ENCODE measurements at places on chromosomes 12 and 14.

- DNase-seq = no peak
Measured at GRCh38 chr12:3398196-3398789, 92.7 kb upstream of the PRMT8 start.

DNA sequence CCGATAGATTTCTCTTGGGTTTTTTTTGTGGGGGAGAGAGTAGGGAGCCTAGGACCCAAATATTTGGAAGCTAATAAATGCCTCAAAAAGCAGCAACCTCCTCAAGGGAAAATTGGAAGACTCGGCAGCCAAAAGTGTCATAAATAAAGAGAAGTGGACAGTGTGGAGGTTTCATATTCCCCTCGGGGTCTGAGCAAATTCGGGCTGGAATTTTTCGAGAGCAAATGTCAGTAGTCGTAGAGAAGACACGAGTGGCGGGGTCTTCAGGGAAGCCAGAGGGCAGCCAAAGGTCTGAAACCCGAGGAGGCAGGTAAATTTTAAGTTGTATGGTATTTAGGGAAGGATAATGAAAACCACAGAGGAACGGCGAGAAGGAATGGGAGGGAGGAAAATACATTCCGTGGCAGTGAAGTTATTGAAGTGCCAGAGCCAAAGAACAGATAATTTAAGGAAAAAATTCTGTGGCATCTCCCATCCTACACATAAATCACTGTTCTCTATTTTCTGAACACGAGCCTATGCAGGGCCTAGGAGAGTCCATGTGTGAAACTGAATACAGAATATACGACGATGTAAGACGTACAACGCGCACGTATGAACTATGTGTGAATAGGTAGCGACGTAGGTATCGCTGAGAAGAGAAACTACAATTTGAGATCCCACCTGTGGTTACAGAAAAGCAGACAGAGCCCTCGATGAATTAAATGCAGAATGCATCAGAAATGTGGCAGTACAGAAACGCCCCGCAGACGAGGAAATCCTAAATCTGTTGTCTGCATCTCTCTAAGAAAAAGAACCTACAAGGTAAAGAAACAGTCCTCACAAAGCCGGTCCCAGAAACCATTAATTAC, 12.9 kb downstream of the BCL11B start:
- DNase-seq = no peak

DNA sequence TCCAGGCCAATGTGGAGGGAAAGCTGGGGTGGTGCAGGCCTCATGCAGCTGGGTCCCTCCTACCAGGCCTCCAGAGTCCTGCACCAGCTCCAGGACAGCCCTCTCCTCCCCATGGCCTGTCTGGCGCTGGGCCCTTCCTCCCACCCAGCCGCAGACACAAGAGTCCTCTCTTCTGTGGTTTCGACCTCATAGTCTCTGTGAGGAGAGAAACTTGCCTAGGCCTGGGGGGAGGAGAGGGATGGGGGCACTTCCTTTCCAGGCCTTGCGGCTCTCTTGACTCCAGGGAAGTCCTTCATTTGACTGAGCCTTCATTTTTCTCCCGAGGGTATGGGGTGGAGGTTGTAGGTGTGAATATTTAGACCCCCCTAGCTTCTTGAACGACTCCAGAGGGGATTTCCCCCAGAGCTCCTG, 2.3 kb downstream of the MMP14 start:
- no peak for DNase-seq

DNA sequence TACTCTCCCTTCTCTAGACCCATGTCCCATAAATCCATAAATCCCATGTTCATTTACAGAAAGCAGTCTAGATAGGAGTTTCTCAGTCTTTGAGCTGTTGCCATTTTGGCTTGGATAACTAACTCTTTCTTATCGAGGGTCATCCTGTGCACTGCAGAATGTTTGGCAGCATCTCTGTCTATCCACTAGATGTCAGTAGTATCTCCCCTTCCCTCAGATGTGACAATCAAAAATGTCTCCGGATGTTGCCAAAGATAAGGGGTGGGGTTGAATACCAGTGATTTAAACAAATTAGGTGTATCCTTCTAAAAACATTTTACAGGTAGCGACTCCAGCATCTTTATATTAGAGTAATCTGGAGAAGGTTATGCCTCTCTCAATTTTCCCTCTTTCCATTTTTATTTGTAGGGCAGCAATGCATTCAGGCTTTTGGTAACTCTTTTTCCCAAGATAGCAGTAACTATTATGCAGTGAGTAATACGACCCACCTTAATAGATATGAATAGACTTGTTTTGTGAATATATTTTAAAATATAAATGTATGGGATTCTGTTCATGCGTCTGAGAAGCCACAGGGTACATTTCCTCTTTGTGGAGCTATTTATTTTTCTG, 100.7 kb downstream of the LRRK2 start:
- no peak for DNase-seq

- DNase-seq = no peak
Measured at GRCh38 chr12:110591451-110592051, 8.4 kb upstream of the PPTC7 start.

DNA sequence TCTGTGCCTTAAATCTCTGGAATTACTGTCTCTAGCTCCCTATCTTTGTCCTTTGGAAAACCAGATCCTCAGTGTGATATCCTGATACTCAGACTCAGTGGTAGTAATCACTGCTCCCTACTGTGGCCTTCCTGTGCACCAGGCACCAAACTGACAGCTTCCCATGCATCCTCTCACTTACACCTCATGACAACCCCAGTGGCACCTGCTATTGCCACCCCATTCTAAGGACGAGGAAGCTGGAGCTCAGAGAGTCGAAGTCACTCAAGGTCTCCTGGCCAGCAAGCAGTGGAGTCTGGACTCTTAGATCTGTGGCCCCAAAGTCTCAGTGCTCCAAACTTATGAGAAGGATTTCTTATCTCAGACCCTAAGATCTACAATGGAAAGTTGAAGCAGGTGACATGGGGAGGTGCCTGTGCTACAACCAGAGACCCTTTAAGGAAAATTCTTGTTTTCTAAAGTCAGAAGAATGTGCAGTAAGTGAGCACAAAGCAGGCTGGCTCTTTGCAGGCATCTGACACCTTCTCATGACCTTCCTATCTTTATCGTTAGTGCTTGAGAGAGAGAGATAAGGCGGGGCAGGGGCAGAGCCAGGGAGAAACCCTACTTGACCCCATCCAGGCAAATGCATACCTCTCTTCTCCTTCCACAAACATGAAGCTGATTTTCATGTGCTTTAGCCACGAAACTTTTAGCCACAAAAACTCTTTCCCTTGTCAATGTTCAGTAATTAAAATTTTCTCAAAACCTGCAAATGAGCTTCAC, 47.1 kb downstream of the CCDC60 start:
- no peak for DNase-seq

DNA sequence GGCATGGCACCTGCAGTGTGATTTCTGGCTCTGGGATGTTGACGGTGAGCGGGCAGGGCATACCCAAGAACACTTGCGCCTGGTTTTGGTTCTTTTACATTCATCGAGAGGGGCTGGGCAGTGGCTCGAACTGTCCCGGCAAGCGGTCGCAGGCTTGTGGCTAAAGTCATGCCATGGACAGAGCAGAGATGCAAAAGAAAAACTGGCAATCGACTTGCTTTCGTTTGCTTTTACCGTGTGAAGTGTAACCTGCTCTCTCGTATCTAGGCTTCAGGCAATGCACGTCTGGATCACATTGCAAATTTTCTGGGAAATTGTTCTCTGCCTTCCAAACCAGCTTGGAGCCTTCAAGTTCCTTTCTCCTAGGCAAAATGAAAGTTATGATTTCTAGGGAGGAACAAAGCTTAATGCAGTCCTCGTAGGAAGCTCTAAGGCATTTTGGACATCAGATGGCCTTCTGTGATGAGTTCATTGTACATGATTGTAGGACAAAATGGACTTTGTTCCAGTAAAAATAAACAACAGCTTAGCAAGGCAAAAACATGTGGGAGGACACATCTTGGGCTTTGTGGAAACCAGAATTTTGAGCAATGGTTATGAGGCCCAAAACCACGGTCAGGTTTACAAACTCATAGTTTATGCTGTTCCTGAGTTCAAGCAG, 18.3 kb downstream of the ADGRD1 start:
- DNase-seq = no peak

- DNase-seq = no peak
Measured at GRCh38 chr12:124761871-124762270, 101.8 kb downstream of the SCARB1 start.

DNA sequence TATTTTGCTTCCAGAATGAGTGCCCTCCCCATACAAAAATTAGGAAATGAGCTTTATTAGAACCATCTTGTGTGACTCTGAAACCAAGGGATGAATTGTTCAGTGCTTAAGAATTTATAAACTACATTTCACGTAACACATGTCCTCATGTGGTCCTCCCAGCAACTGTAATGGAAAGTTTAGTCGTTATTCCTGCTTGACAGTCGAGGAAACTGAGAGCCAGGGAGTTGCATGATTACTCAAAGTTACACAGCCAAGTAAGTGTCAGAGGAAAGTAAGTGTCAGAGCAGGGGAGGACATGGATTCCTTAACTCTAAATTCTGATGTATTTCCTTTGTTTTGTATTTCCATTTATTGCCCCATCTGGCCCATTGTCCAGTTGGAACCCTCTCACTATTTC, 453.9 kb downstream of the FUT8 start:
- DNase-seq = no peak

GRCh38 chr14:101543814-101544213, 17.5 kb upstream of the DIO3 start:
- no peak for DNase-seq

GRCh38 chr12:109047081-109047805, 5.1 kb upstream of the USP30 start:
- no peak for DNase-seq

- DNase-seq = no peak
Measured at GRCh38 chr12:131991816-131992430, 42.2 kb downstream of the EP400 start.

DNA sequence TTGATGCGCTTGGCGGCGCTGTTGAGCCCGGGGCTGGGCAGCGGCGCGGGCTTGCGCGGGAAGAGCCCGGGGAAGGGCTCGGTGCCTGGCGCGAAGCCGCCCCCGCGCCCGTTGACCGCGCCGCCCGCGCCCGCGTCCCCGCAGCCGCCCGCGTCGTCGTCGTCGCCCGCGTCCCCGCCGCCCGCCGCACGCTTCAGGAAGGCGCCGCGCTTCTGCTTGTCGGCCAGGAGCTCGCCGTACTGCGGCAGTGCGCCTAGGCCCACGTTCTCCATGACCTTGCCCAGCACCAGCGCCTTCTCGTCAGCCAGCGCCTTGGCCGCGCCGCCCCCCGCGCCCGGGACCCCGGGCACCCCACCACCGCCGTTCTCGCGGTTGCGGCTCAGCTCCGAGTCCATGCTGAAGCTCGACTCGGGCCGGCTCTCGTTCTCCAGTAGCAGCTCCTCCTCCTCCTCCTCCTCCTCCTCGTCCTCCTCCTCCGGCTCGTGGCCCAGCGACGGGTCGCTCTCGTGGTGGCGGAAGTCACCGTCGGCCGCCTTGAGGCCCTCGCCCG, 97.2 kb downstream of the BCL11B start:
- no peak for DNase-seq

GRCh38 chr14:88492272-88493089, 62.3 kb downstream of the PTPN21 start:
- peak; percentile 13 for DNase-seq

DNA sequence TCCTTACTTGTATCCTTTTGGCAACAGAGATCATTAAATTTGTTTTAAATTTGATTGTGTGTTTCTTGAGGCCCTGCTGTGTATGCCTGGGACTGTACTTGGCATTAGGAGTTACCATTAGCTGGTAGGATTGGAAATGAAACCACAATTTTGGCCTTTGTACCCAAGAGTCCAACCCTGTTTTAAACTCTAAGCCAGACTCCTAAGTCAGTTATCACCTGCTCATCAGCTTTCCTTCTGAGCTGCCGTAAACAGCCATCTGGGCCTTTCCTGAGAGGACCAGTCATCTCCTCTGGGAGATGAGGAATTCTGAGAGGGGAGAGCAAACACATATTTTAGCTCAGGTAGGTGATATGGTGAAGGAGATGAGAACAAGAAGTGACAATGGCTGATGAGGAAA, 74.3 kb upstream of the SRSF5 start:
- no peak for DNase-seq

DNA sequence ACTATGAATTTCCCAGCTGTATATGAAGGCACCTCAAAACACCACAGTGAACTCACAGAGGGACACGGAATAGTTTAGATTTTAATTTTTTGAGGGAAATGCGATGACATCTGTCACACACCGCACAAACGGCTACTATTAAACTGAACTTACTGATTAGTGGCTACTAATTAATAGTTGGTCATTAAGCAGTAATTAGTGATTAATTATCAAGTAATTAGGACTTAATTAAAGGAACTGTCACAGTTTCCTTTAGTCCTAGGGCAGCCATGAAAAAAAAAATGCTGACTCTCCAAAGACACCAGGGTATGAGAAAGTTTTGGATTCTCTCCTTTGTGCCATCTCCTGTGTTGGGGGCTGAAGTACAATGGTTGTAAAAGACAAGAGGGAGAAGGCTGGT, 2.9 kb downstream of the OAS1 start:
- DNase-seq = no peak

GRCh38 chr12:52920937-52921336, 16.1 kb upstream of the KRT8 start:
- no peak for DNase-seq

DNA sequence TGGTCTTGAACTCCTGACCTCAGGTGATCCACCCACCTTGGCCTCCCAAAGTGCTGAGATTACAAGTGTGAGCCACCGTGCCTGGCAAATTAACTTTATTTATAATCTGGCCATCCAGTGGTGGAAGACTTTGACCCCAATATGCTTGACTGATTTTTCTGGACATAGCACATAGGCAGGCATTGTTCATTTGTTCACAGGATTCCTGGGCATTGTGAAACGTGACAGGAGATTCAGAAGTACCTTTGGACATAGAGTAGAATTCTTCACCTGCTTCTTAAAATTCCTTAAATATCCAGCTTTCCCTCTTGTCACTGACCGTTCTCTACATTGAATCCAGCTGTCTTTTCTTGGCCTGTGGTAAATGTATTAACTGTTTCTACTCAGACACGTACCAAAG, 103.1 kb downstream of the SCN8A start:
- DNase-seq = no peak

- no peak for DNase-seq
Measured at GRCh38 chr12:79680051-79680450, 10.7 kb downstream of the PAWR start.
